NCI-H2081 treated with DMSO at 0.1 percent for 48 hours (cell line): ENCODE measurements at places on chromosomes 16 and 17.

GRCh38 chr16:89478576-89479221, 11.7 kb downstream of the ANKRD11 start:
- no peak for DNase-seq

- peak; percentile 75 for DNase-seq
Measured at GRCh38 chr16:3152277-3152990, 17.6 kb downstream of the ZNF213 start.

DNA sequence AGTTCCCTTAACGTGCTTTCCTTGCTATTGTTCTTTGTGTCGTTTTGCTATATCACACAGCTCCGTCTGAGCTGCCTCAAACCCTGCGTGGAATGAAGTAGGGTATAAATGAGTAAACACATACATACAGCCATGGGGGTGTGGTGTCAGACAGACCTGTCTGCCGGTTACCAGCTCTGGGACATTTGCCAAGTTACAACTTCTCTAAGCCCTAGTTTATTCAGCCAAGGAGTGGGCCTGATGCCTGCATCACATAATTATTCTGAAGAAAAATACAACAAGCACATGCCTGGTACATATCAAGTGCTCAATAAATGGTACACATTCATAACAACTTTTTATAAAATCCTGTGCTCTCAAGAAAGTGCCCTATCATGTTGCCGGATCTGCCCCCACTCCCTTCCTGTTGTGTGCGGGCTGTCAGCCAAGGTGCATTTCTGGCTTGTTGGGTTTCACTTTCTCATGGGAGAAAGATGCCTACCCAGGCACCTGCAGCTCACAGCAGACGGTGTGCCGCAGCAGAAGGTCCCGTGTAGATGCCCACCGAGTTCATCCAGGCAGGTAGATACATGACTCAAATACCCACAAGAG, 30.5 kb downstream of the SMPD3 start:
- DNase-seq, result peak; percentile 56

- no peak for DNase-seq
Measured at GRCh38 chr17:56751145-56751738, 82.5 kb downstream of the C17orf67 start.

GRCh38 chr16:875182-876040, 74.9 kb upstream of the GNG13 start:
- no peak for DNase-seq

DNA sequence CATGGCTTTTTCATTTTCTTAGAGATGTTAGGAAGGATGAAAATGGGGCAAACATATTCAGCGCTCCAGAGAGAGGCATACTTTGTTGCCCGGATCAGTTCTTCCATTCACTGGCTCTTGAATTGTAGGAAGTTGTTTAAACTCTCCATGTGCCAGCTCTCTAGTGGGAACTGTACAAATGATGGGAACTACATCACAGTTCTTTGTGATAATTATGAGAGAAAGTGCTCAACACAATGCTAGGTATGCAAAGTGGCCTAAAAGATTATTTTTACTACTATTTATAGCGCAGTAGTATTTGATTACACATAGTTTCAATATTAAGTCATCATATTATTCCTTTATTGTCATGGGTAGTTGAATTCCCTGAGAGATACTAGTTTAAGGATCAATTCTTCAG, 268.5 kb downstream of the RBFOX1 start:
- no peak for DNase-seq

DNA sequence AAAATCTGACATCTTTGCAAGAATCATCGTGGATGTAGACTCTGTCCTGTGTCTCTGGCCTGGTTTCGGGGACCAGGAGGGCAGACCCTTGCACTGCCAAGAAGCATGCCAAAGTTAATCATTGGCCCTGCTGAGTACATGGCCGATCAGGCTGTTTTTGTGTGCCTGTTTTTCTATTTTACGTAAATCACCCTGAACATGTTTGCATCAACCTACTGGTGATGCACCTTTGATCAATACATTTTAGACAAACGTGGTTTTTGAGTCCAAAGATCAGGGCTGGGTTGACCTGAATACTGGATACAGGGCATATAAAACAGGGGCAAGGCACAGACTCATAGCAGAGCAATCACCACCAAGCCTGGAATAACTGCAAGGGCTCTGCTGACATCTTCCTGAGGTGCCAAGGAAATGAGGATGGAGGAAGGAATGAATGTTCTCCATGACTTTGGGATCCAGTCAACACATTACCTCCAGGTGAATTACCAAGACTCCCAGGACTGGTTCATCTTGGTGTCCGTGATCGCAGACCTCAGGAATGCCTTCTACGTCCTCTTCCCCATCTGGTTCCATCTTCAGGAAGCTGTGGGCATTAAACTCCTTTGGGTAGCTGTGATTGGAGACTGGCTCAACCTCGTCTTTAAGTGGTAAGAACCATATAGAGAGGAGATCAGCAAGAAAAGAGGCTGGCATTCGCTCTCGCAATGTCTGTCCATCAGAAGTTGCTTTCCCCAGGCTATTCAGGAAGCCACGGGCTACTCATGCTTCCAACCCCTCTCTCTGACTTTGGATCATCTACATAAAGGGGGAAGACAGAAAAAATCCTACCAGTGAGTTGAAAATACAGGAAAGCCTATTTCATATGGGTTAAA, at the start of gene G6PC1:
Gene G6PC1, plus strand, starts transcription at position 340 of the 872 bp plus-strand sequence. Its CDS starts 78 bp downstream, at position 418.
- DNase-seq, result no peak

GRCh38 chr16:78593352-78593751, 493.9 kb downstream of the WWOX start:
- no peak for DNase-seq

GRCh38 chr17:35846055-35846809, 22.5 kb downstream of the HEATR9 start:
- DNase-seq, result no peak

GRCh38 chr16:28540346-28540745, 1.6 kb upstream of the NUPR1 start:
- DNase-seq, result no peak

DNA sequence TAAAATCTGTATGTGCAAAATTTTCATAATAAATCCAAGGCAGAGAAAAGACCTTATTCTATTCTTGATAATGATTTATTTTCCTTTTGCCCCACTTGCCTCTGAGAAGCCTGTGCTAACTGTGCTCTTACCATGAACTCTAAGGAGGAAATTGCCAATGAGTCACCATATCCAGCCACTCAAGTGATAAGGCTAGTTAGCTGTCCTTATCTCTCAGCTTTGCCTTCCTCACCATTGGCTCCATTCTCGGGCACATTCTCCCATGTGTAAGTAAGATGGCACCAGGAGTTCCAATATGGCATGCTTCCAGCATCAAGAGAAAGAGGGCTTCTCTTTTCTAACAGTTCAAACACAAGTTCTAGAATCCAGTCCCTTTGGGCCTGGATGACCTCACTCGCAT, 142.4 kb downstream of the TOX3 start:
- no peak for DNase-seq

DNA sequence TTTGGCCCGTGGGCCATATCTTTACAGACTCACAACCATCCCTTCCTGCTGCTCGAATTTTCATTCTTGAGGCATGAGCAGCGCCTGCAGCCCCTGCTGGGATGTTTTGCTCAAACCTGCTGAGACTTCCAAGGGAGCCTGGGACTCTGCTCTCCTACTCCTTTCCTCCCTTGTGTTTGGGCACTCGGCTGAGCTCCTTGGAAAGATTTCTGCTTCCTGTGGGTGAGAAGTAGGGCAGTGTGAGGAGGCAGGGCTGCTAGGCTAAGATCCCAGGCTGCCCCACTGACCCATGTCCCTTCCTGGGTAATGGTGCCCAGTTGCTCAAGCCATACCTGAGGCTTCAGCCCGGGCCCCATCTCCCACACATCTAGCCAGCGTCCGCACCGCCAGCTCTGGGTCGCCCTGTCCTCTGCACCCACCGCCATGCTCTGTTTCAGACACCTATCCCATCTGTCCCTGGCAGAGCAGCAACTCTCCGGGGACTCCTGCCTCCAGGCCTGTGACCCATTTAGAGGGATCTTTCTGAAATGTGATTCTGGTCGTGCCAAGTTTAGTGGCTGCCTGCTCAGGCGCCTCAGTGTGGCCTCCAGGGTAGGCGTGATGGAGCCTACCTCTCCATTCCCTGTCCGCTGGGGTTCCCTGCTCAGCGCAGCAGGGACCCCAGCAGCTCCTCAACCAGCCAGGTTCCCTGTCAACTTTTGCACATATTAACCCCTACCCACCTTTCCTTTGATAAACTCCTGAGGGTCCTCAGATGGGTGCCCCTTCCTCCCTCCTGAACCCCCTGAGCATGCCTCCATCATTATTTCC, 190.1 kb downstream of the CCDC182 start:
- DNase-seq, result no peak

GRCh38 chr16:50259334-50260205, 6.8 kb upstream of the ADCY7 start:
- DNase-seq, result no peak

GRCh38 chr16:8851761-8852403, 16.9 kb downstream of the CARHSP1 start:
- DNase-seq, result no peak

- no peak for DNase-seq
Measured at GRCh38 chr16:83418565-83418964, 389.2 kb upstream of the HSBP1 start.

GRCh38 chr17:55456307-55457240, 34.9 kb upstream of the MMD start:
- DNase-seq, result no peak

DNA sequence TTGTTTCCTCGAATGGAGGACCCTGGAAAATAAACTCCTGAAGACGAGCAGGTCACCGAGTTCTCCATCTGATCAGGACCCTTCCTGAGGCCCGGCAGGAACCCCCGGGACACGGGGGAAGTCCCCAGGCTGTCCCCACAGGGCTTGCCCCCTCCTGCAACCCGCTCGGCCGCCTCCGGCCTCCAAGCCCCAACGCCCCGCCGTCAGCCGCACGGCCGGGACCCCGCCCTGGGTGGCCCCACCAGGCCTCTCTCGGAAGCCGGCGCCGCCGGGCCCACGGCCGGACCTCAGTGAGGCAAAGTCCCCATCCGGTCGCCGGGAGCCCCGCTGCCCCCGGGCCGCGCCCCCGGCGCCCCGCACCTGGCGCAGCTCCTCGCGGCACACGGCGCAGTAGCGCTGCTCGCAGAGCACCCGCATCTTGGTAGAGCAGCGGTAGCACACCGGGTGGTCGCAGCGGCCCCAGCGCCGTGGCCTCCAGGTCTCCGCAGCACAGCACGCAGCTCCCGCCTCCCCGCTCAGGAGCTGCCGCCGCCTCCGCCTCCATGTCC, 383 bp downstream of the ZNF598 start:
- DNase-seq, result no peak

GRCh38 chr17:79861413-79862216, 22.4 kb upstream of the CBX4 start:
- no peak for DNase-seq

DNA sequence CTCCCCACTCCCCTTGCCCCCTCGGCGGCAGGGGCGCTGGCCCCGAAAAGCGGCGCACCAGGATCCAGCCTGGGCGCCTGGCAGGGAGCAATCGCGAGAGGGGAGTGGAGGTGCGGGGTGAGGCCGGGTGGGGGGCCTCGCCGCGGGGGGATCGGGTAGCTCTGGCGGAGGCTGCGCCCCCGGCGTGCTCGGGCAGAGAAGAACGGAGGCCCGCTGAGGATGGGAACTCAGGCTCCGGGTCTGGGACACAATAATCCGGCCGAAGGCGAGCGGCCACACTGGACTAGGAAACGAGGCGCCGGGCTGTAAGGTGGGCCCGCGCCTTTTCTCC, 721 bp upstream of the PCGF2 start:
- no peak for DNase-seq

GRCh38 chr17:1908699-1909309, 79.0 kb downstream of the RPA1 start:
- DNase-seq, result peak; percentile 16

- no peak for DNase-seq
Measured at GRCh38 chr17:7959503-7960253, 27.7 kb downstream of the CNTROB start.

GRCh38 chr17:67759355-67760171, 41.8 kb downstream of the NOL11 start:
- no peak for DNase-seq
